Stimulated activated naive CD8-positive, alpha-beta T cell treated with anti-CD3 and anti-CD28 coated beads, Interleukin-15, amount 100 ng/mL, for 72 hours (primary cell): ENCODE measurements at places on chromosomes 11 and 22.

DNA sequence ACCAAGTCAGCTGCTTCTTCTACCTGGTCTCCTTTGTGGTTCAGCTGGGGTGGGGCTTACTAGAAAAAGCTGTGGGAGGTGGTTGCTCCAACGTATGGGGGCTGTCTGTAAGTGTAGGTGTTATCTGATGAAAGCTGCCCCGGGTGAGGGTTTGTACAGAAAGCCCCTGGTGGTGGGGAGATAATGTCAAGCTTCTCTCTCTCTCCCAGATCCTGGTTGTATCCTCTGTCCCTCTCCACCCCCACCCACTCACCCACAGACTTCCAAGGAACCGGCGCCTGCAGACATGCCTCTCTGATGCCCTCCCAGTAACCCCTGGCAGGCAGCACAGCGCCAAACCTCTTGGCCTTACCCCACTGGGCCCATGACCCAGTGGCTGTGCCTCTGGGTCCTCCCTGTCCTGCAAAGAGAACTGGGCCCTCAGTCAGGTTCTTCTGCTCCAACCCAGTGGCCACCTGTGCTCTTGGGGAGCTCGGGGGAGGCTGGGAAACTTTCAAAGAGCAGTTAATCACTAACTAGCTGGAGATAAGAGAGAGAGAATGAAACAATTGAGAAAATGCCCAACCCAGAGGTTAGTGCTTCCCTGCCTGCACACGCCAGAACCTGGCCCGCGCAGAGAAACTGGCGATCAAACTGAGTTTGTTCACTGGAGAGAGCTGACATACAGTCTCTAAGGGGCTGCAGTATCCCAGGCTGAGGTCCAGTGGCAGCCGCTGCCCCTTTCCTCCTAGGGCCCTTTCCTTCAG, 20.4 kb upstream of the EHF start:
- no peak for DNase-seq

DNA sequence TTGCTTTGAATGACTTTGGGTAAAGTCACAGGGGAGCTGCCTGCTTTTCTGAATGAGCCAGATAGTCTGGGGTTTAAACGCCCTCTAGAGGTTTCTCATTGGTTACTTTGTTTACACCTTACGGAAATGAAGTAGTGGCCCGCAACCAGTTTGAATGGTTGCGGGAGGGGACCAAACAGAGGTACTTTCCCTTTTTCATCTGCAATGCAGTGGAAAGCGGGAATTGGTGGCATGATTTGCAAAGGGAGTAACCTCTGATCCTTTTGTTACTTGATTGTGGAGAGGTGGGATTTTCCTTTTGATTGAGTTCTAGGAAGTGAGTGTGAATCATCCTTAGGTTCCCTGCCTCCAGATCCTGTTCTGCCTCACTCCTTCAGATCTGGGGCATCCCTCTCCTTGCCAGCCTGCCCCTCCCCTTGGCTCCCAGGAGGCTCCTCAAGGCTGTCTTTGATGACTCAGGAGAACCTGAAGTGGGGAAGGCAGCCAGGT, 15.9 kb upstream of the GLYATL1 start:
- DNase-seq: peak; percentile 8

GRCh38 chr11:2376751-2377451, at the start of gene CD81:
Gene CD81 (plus strand): TSS chr11:2377310. CDS start chr11:2377550, 240 bp downstream.
- DNase-seq: peak; percentile 63

- DNase-seq: no peak
Observed at GRCh38 chr11:96486890-96487611, 97.2 kb downstream of the JRKL start.

DNA sequence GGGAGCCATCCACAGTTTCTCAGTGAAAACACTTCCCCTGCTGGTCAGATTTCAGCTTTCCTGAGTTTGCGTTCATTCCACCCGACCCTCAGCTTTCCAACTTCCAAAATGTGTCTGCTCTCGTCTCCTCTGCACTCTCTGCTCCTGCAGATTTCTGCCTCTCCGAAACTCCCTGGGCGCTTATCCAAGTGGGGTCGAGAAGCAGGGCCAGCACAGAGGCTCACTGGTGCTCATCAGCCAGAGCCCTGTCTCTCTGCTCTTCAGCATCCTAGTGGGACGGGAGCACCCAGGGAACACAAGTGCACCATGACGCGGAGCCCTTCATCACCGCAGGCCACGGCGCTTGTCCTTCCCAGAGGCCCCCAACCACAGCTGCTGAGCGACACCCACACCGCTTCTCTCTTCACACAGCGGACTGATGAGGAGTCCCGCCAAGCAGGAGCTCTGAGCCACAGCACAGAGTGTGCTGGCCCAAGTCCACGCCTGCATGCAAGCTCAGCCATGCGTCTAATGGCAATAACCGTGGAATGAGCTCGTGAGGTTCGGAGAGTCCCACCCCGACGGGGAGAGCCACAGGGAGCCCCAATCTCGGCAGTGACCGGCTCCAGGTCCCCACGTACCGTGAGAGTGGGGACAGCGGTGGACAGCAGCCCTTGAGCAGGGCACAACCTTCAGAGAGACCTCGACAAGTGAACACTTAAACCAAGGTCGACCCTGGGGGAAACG, 27.9 kb upstream of the MOB2 start:
- DNase-seq: no peak

- no peak for DNase-seq
Observed at GRCh38 chr11:106021181-106021966, 666 bp downstream of the MSANTD4 start.

GRCh38 chr11:64692764-64693331, 30.1 kb downstream of the NRXN2 start:
- DNase-seq: no peak

GRCh38 chr22:48968201-48968959, 859.3 kb downstream of the BRD1 start:
- DNase-seq: peak; percentile 19

- DNase-seq: no peak
Observed at GRCh38 chr22:33823552-33823951, 96.7 kb downstream of the LARGE1 start.

DNA sequence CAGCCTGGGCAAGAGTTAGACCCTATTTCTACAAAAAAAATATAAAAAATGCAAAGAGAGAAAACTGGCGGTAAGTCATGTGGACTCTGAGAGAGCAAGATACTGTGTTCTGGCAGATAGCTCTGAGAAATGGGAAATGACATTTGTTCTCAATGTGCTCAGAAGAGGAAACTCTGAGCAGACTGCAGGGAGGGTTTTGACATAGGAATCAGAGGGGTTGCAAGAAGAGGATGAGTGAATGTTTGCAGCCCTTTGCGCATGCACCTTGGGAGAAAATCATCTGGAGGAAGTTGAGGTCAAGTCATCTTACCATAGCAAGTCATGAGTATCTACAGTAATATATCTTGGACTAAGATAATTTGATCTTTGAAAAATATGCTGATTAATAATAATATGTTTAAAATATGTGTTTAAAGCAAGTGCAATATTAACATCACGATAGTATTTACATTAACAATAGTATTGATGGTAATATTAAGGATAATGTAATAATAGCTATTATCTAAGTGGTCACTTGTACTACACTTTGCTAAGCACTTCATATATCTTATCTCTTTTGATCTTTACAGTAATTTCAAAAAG, 2.6 kb downstream of the ACER3 start:
- DNase-seq: no peak

DNA sequence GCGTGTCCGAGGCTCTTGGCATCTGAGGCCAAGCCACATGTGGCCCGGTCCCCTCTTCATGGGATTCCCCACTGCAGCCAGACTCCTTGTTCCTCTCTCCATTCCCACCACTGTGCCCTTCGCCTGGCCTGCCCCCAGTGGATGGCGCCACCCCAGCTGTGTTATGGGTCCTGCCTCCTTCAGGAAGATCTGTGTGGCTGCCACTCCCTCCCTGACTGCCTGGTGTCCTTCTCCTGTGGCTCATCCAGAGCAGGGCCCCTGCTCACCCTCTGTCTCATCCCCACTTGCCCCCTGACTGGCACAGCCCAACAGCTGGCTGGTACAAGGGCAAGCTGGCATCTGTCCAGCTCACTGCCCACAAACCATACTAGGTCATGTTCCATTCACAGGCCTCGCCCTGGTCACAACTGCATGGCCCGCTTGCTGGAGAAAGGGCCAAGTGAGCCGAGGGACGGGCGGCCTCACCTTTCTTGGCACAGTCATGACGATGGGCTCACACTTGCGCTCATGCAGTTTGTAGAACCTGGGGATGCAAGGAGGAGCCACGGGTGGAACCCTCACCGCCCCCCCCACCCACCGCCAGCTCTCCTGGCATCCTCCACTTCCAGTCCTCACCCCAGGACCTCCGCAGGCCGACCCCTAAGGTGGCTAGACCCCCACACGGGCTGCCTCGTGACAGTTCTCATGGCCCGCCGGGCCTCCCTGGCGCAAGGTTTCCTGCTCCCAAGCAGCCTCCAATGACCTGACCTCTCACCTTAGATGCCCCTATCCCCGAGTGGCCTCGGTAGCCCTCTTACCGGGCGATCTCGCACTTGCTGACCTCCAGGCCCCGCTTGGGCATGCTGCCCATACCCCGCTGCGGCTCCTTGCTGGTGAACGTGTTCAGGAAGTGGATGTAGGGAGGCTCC, 2.1 kb upstream of the PTPRCAP start:
- DNase-seq: peak; percentile 45

GRCh38 chr11:18365741-18366140, 28.6 kb upstream of the LDHA start:
- DNase-seq: no peak

GRCh38 chr11:2693271-2694261, 6.2 kb downstream of the KCNQ1OT1 start:
- no peak for DNase-seq

DNA sequence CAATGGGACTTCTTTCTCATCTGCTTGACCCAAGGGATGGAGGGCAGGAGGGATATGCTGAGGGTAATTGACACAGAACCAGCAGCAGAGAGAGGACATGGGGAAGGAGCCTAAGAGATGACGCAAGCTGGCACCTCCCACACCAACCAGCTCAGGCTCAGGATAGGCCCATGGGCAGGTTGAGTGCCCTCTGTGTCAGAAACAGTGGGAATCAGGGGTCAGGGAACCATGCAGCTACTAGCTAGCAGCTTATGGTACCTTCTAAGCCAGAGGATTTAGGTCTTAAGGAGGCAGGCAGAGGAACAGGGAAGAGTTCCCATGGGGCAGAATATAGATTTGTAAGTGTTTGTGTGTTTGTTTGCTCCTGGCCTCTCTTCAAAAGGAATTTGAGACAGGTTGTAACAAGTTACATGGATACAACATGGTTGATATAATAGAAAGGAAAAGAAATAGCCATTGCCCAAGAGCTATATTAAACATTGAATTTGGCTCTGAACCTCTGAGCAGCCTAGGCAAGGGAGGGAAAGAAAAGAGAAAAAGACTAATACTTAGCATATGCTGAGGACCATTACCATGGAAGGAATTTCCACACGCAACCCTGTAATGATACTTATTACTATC, 39.9 kb upstream of the NAV2 start:
- no peak for DNase-seq

- no peak for DNase-seq
Observed at GRCh38 chr22:38018938-38019827, 34.8 kb upstream of the SOX10 start.

GRCh38 chr11:4975436-4975835, 19.2 kb upstream of the OR51L1 start:
- DNase-seq: no peak

- DNase-seq: no peak
Observed at GRCh38 chr11:2671748-2672147, 28.0 kb downstream of the KCNQ1OT1 start.

DNA sequence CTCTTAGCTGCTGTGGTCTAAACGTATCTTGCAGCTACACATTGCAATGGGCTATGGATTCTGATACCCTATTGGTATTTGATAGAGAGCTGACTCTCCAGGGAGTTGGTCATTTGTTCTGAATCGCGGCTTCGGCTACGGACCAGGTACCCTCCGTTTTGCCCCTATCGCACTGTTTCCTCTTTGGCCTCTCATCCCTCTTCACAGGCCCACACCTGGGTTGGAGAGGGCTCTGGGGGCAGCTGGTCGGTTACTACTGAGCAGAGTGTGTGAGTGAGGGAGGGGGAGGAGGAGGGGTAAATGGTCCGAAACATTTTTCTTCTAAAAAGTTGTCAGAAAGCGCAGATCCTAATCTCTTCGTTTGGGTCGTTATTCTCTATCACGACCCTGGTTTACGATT, 48.8 kb upstream of the HSD17B12 start:
- no peak for DNase-seq

DNA sequence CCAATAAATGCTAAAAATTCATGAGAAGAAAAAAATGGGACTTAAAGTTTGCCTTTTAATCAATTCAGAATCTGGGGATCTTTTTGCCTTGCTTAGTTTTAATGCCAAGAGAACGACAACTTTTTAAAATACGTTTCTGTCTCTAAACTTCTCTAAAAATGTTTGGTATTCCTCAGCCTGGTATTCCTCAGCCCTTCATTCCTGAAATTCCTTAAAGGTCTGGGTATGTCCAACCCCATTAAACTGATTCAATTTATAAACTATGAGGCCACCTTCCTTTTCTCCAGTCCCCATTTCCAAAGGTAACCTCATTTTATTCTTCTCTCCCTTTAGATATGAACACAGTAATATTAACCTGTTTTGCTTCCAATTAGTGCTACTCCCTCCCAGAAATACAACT, 16.6 kb downstream of the POLA2 start:
- DNase-seq: no peak

GRCh38 chr22:47162865-47163264, 400.4 kb downstream of the TBC1D22A start:
- no peak for DNase-seq

- DNase-seq: no peak
Observed at GRCh38 chr11:35632301-35632700, 14.0 kb downstream of the FJX1 start.

- no peak for DNase-seq
Observed at GRCh38 chr11:9210922-9211320, 54.2 kb downstream of the DENND5A start.

- DNase-seq: no peak
Observed at GRCh38 chr11:106697058-106697457, 321.2 kb downstream of the GUCY1A2 start.

- no peak for DNase-seq
Observed at GRCh38 chr11:71062199-71062598, 190.2 kb downstream of the SHANK2 start.

GRCh38 chr22:50179937-50180726, 5.6 kb upstream of the TRABD start:
- DNase-seq: no peak

DNA sequence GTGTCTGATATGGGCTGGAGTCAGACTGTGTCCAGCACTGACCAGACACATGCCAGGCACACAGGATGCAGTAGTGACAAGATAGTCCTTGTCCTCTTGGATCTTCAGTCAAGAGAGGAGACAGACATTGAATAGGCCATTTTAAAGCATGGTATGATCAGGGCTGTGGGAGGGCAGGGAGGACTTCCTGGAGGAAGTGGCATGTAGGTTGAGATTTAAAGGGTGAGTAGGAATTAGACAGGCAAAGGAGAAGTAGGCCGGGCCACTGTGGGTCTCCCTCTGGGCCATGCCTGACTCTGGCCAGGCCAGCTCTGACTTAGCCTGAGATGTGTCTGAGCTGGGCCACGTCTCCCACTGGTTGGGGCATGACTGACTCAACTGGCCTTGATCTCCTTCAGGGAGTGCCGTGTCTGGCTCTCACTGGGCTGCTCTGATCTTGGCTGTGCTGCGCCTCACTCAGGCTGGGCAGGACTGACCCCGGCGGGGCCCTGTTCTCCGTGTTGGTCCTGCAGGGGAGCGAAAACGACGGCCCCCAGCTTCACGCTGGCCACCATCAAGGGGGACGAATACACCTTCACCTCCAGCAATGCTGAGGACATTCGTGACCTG, 71.2 kb downstream of the MYO7A start:
- DNase-seq: no peak

- no peak for DNase-seq
Observed at GRCh38 chr11:70713086-70713835, 314.9 kb downstream of the CTTN start.
